ENCODE measurements at places on chromosomes 3 and 15. TPM values are rescaled to one million over a fixed set of nuclear protein-coding genes. Genes with fewer than 3 reads are reported as not detected.
A peak's percentile ranks its signal among the peaks of the same experiment; 100 is the strongest.

DNA sequence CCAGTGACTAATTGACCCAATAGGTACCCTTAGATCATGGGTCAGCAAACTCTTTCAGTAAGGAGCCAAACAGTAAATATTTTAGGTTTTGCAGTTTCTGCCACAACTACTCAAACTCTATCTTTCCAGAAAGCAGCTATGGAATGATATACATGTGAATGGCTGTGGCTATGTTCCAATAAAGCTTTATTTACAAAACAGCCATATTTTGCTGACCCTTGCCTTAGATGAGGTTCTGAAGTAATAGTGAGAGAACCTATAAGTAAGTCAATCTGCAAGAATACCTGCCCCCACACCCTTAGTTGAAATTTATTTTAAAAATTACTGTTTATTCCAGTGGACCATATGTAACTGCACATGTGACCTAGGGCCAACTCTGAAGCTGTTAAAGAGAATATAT lies 134.0 kb downstream of the CMSS1 start:
- no peak for DNase-seq

- DNase-seq, result no peak
Measured at GRCh38 chr15:80926126-80926525, 63.5 kb downstream of the MESD start.

GRCh38 chr3:129961141-129961541 lies 13.4 kb upstream of the TRH start:
- DNase-seq, result no peak

GRCh38 chr3:188649521-188649920 lies 495.6 kb downstream of the LPP start:
- no peak for DNase-seq

GRCh38 chr15:66950114-66950513 lies 115.3 kb upstream of the SMAD3 start:
- no peak for DNase-seq

DNA sequence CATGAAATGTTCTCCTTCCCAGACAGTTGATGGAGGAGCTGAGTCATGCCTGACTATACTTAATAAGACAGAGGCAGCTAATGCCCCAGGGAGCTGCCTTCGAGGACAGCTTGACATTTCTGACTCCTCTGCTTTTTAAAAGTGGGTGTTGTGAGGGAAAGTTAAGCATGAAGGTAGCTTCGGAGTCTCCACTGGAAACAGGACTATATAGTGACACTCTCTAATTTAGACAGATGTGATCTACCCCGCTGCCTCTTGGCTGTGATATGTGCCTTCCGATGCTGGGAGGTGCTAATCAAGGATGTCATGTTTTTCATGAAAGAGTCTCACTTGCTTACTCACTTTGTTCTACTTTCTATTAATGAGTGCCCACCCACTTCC lies 72.7 kb downstream of the IL1RAP start:
- peak; percentile 70 for DNase-seq

Gene SRGAP3
- 4.9 TPM for total RNA-seq

Gene SH3BP5
- 9.0 TPM for total RNA-seq

Gene HIGD1A
- total RNA-seq, result 181 TPM

Measured in kidney epithelial cell (primary cell).